Activated CD4-positive, alpha-beta T cell treated with anti-CD3 and anti-CD28 coated beads, Interleukin-2, amount 10 ng/mL, durations not matched to agents 7 days and 5 days (primary cell): ENCODE measurements at places on chromosomes 1 and 21.

DNA sequence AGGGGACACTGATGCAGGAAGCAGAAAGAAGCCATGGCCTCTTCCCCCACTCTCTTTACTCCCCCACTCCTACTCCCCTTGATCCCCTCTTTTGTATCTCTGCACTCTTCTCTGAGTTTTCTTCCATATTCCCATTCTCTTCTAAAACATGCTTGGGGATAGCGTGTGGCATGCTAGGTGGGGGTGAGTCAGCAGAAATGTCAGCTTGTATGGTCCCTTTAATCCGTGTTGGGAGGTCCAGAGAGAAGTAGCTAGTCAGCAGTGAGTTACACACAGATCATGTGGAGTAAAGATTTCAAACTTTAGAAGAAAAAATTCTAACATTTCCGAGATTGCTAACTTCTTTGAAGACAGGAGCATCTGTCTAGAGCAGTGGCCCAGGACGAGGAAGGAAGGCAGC, 4.0 kb upstream of the KCNK1 start:
- DNase-seq = no peak

- no peak for DNase-seq
Observed at GRCh38 chr1:234862360-234862943, 252.5 kb upstream of the IRF2BP2 start.

- no peak for DNase-seq
Observed at GRCh38 chr1:3561702-3562101, 49.6 kb downstream of the MEGF6 start.

- no peak for DNase-seq
Observed at GRCh38 chr1:51740652-51741051, 123.8 kb downstream of the OSBPL9 start.

DNA sequence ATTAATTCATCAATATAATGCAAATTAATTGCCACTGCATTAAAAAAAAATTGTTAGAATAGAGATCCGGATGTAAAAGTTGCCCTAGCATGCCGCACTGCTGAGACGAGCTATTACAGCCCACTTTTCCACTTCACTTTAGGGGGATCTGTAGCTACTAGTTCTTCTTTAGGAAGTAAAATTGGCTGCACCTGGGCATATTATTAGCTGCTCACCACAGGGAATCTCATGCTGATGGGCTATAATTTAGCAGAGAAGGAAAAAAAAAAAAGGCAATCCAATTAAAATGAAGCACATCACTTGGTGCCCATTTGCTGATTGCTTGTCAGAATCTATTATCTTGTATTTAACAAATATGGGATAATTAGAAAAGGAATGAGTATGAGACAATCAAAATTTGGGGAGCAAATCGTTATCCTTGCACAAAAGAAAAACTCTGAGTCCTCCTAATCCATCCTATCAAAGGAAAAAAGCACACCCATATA, 233.4 kb downstream of the DSCAM start:
- no peak for DNase-seq

DNA sequence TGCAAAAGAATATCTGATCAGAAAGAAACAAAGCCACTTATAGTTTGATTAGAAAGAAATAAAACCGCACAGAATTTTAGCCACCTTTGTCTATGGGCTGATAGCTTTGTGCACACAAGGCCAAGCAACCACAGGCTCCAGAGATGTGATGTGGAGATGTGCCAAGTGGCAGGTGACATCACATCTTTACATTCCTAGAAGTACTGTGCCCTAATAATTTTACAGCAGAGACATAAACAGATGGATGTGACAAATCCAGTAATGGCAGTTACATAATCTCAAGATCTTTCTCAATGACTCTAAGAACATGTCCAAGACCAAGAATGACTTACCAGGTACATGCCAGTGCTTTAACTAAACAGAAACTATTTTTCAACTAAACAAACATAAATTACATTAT, 159.5 kb downstream of the LTN1 start:
- no peak for DNase-seq

DNA sequence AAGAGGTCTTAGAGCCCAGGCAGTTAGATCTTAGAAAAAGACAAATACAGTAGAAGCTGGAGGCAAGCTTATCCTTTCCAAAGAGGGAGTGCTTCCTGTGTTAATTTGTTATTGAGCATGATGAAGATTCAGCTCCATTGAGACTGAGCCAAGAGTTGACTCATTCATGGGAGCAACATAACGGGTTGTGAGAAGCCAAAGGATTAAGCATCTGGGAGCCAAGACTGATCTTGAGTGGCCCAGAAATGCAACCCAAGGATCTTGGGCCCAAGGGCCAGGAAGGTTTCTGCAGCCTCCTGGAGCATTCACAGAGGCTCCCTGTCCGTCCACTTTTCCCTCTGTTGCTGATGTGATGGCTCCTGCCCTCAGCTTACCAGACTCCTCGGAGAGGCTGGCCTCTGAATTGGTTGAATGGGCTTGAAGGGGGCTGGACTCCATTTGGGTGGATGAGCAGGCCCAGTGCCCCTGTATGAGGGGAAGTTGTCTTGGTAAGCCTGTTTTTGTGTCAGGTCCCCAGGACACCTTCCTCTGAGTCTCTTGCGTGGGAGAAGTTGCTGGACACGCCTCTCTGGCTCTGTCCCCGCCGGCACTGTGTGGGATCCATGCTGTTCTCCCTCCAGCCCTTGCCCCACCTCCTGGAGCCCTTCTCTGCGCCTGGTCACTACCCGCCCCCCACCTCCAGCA, 42.4 kb downstream of the PDE9A start:
- DNase-seq = no peak

- no peak for DNase-seq
Observed at GRCh38 chr1:179824265-179824664, 53.3 kb downstream of the TOR1AIP2 start.

DNA sequence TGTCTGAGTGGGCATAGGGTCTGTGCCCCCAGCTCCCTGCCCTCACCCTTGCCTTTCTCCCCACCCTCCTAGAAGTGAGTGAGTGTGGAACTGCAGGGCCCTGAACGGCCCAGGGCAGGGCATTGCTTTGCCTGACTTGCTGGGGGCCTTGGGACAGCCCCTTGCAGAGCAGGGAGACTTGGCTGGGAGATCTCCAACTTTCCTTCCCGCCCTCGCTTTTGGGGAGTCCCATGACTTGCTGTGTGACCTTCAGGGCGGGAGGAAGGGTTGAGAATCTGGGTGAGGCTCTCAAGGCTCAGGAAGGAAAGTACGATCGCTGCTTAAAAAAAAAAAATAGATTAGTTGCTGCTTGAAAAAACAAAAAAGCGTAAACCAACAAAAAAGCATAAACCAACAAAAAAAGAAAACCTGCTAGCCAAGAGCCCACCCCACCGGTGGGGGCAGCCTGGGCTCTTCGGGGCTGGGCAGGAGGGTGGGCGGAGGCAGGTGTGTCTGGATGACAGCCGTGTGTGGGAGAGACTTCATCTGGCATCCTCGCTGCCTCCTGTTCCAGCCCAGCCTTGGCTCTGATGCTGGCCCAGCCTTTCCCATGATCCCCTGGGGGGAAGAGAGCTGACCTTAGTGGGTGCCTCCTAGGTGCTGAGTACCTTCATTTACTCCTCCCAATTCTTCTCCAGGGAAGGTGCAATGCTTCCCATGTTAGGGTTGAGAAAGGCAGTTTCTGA, 6.5 kb downstream of the NBL1 start:
- no peak for DNase-seq

DNA sequence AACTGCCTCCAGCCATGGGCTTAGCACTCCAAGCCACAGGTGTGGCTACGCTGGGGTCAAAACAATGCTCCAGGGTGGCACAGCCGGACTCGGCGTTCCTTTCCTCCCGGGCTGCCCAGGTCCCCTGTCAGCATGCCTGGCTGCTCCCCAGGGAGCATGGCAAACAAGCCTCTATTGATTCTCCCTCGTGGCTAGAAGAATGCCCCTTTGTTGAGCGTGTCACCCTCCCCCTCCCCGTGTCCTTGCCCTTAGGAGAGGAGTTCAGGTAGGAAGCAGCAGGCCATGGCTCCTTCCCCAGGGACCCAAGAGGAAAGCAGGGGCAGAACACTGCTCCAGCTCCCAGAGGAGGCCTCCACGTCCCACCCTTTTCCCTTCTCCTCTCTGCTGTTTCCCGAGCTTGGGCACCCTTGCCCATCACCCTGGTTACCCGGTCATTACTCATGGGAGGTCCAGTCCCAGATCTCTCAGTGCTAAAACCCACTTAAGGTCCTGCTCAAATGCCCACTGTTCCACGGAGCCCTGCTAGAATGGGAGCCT, 57.4 kb upstream of the CITED4 start:
- DNase-seq = no peak

DNA sequence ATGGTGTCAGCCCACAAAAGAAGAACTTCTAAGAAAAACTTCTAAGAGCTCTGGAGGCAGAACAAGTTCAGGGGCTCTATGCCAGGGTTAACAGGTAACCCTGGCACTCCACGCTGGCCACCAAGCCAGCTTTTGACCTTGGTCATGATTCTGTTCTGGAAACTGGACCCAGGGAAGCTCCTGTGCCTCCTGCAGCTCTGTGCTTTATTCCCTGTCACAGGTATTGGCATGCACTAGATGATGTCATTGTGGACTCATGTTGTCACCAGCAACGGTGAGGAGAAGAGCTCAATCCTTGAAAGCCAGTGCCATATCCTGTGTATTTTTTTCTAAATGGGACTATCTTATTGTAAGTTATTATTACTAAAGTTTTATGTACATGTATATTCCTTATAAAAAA, 56.7 kb upstream of the GCLM start:
- no peak for DNase-seq

DNA sequence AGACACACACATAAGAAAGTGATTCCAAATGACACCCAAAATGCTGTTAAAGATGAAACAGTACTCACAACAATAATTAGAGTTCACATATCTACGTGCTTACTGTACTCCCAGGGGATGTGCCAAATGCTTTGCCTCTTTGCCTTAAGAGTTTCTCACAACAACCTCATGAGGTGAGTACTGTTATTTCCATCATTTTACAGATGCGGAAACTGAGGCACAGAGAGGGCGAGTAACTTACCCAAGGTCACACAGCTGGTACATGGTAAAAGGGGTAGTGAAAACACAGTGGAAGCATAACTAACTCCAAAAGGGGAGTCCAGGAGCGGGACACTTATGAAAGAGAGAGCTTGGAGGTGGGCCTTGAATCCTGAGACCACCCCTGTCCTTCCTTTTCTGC, 171.8 kb downstream of the ACTL8 start:
- no peak for DNase-seq

DNA sequence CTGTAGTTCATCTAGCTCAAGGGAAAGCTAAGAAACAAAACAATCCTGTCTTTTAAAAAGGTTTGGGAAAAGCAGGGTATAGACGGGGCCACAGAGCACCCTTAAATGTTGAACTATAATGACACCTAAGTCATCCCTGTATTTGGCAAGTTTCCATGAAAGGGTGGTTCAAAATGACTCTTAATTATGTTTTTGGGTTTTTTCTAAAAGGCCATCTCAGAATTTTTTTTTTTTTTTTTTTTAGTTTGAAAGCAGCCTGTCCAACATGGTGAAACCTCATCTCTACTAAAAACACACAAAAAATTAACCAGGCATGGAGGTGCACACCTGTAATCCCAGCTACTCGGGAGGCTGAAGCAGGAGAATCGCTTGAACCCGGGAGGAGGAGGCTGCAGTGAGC, 22.2 kb downstream of the TOMM20 start:
- DNase-seq = no peak

- DNase-seq = no peak
Observed at GRCh38 chr1:168683871-168684270, 45.1 kb downstream of the DPT start.

GRCh38 chr1:27505420-27505680, 15.4 kb upstream of the WASF2 start:
- no peak for DNase-seq

GRCh38 chr1:42133809-42134526, 19.2 kb upstream of the GUCA2B start:
- no peak for DNase-seq

GRCh38 chr1:29237129-29237821, 953 bp downstream of the PTPRU start:
- no peak for DNase-seq

DNA sequence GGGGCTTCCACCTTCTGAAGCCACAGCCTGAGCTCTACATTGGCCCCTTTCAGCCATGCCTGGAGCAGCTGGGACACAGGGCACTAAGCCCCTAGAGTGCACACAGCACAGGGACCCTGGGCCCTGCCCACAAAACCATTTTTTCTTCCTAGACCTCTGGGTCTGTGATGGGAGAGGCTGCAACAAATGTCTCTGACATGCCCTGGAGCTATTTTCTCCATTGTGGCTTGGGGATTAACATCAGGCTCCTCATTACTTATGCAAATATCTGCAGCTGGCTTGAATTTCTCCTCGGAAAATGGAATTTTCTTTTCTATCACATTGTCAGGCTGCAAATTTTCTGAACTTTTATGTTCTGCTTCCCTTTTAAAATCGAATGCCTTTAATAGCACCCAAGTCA, 795.7 kb downstream of the LTN1 start:
- DNase-seq = no peak

- no peak for DNase-seq
Observed at GRCh38 chr1:53321366-53321765, 6.5 kb downstream of the LRP8 start.

GRCh38 chr21:45467221-45467779, 62.3 kb downstream of the COL18A1 start:
- DNase-seq = no peak

GRCh38 chr1:21539933-21540332, 30.7 kb downstream of the ALPL start:
- DNase-seq = no peak

DNA sequence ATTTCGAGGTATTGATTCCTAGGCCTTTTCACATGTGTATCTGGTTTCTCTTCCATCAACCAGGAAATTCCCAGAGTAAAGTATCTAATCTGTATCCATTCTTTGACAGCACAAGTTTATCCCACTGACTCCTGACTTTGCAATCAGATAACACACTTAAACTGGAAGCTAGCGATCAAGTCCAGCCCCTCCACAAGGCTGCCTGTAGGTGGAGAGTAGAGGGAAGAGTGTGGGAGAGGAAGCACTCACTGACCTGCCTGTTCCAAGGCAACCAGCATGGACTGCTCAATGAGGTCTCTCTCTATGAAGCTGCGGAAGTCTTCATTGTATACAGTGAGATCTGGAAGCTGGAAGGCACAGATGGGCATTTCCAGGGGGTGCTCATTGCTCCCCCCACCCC, 30.4 kb upstream of the MTMR11 start:
- DNase-seq = no peak

DNA sequence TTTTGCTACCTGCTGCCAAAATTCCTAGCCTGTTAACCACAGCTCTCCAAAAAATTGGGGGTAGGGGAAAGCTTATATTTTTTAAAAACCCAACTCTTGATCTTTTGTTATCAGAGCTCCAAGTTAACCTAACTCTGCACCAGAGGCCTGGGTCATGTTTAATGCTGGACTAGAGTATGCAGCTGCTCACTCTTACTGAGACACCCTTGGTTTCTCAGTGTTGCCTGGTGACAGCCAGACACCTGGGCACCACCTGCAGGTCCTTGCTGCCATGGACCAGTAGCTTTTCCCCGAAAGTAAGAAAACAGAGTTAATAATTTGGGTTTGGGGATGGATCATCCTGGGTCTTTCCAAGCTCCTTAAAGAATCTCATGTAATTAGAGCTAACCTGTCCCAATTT, 30.1 kb downstream of the KCNJ6 start:
- no peak for DNase-seq

GRCh38 chr1:153789478-153790034, 14.3 kb downstream of the SLC27A3 start:
- DNase-seq = no peak

GRCh38 chr1:89179343-89179742, 3.5 kb upstream of the GBP7 start:
- DNase-seq = no peak
